ENCODE measurements at places on chromosomes 16 and 17.

DNA sequence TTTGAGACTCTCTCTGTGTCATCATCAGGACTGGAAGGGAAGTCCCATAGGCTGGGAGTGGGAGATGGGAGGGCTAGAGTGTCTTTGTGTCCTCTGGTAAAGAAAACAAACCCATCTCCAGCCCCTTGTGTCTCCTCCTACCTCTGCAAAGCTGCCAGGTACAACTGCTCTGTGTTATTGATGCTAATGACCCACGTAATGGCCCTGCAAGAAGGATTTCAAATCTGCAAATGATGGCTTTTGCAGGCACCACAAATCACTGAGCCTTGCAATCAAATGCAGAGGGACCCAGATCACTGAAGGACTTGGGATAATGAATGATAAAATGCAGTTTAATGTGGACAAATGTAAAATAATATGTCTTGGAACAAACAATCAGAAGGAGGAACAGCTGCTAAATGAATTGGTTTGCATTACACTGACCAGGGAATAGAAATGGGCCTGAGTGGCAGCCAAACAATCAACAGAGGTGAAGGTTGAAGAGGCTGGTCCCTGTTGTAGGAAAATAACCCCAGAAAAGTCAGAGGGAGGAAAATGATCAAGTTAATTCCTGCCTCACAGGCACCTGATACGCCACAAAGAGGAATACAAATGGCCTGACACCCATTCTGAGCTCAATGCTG, 425.1 kb downstream of the UTP18 start:
- no peak for DNase-seq

GRCh38 chr17:80055597-80055996, 19.2 kb downstream of the CCDC40 start:
- no peak for DNase-seq

DNA sequence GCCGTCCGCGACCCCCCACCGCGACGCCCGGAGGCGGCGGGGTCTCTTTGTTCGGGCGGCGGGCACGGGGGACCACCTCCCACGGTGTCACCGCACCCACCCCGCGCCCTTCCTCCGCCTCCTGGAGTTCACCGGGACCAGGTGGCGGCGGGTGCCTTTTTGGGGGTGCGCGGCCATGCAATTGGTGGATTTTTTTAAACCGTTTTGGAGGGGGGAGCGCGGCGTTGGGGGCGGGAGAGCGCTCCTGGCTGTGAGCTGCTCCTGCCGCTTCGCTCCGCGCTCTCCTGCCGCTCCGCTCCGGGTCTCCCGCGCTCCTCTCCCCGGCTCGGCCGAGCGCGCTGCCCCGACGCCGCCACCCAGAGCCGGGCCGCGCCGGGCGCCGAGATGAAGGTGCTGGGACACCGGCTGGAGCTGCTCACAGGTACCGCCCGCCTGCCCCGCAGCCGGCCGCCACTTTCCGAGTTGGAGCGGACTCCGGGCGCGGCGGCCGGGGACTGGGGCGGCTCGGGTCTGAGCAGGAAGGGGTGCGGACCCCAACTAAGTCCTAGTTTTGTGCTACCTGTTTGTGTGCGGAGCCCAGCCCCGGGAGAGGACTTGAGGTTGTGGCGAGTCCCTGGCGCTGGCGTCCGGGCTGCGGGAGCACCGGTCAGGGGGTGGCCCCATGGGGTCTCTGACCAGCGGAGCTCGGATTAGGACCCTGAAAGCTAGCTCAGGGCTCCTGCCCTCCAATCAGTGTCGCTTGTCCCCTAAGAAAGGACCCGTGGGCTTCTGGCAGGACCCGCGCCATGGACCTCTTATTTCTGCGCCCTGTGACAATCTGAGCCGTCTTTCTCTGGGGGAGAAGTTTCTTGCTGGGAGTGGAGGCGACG, 35.7 kb upstream of the NDRG4 start:
- peak; percentile 21 for DNase-seq

DNA sequence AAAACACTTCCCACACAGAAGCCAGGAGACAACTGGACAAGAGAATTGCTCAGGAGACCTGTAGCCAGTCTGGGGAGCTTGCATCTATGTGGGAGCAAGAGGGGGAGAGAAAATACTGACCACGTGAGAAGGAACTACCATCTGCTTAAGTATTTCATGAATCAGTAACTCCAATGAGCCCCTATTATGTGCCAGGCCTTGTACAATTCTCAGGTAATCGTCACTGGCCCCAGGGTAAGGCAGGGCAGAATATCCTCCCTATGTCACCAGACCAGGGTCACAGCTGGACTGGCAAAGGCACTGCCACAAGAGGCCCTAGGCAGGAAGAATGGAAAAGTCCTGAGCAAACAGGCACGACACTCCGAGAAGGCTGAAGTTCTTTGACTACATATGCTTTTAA, 25.9 kb downstream of the USP7 start:
- no peak for DNase-seq

- no peak for DNase-seq
Observed at GRCh38 chr17:57733085-57733484, 12.0 kb downstream of the CCDC182 start.

DNA sequence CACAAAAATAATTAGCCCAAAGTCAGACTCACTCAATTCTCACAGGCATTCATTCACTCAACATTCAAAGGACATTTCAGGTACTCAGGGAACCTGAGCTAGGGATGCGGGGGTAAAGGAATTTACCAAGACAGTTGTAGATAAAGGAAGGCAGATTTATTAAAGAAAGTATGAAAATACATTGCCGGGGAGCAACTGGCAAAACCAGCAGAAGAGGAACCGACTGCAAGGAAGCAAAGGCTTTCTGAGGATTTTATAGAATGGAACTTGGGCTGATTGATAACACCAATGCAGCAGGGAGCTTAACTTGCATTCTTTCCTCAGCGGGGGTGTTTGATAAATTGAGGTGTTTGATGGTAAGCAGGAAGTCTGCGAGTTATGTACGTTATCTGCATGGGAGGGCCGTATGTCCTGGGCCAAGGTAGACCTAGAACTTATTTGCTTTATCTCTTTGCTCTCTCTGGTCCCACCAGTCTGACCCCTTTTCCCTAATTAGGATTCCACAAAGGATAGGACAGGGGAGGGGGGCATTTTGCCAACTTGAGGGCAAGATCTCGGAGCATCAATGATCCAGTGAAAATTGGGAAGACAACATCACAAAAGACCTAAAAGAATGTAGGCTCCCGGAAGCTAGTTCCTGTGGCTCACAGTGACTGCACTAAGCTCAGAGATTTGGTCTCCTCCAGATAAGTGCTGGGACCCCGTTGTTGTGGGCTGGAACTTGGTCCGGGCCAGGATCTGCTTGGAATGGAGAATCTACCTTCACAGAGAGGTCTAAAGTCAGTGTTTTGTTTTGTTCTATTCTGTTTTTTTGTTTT, 5.8 kb upstream of the MT3 start:
- no peak for DNase-seq

- DNase-seq: no peak
Observed at GRCh38 chr16:22284637-22285036, 12.6 kb upstream of the POLR3E start.

GRCh38 chr17:80099291-80100034, 1.9 kb upstream of the GAA start:
- no peak for DNase-seq

DNA sequence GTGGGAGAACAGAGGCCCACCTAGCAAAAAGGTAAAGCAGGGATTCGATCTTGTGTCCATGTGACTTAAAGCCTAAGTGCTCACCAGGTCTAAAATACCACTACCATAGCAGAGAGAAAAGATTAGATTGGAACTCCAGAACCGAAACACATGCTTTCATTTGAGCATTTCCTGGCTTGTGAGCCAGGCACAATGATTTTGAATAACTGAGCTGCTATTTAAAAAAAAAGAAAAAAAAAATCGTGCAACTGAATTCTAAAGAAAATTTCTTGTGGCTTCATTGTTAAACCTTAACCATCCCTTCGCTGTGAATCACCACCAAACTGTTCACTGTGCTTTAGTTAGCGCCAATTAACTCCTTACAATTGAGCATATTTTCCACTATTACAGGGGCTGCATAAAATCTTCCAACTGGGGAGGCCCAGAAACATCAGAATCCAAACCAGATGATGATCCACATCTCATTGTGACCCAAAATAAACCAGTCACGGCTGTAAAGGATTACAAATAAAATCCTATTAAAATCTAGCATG, 366.4 kb upstream of the ERCC4 start:
- no peak for DNase-seq

DNA sequence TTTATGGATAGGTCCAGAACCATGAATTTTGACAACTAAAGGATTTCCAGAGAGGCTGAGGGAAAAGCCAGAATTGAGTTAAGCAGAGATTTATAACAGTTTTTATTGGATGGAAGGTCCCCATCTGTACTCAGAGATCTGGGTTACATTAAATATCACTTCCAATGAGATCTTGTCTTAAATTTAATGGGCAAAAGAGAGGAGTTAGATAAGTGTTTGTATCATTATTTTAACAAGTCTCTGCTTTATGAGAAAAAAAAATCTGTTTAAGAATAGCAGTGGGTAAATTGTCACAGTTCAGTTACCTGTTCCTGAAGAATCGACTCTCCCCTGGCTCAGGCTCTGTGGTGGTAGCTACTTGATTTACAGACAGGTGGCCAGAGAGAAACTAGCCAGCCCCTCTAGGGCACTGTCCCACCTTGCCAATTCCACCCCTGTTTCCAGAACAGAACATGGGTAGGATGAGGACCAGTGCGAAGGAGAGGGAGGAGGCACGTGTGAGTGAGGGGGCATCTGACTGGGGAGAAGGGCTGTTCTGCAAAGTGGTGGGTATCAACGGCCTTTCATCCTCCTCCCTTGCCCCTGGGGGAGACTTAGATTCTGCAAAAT, 22.1 kb upstream of the CRHR1 start:
- DNase-seq: no peak

GRCh38 chr17:47009759-47010594, 30.9 kb upstream of the RPRML start:
- DNase-seq: no peak

DNA sequence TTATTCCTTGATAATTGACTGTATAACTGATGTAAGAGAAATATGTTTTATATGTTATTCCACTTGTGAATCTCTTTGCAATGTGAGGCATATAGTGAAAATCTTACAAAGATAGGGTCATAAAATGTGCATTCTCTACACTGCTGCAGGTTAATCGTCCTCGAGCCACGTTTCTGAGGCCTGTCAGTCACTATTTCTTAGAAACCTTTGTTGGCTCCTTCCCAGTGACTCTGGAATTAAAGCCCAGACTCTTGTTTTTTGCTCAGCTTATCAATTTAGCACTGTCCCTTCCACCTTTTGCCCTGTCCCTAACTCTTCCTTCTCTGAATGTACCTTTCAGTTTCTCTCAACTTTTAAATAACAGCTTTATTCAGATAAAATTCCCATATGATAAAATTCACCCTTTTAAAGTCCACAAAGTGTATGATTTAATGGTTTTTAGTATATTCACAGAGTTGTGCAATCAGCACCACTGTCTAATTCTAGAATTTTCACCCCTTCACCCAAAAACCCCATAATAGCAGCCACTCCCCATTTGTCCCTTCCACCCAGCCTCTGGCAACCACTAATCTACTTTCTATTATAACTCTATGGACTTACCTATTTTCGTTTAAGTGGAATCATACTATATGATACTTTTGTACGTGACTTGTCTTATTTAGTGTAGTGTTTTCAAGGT, 8.6 kb downstream of the TNRC6A start:
- no peak for DNase-seq

- no peak for DNase-seq
Observed at GRCh38 chr17:77440560-77440981, 299.8 kb downstream of the SEC14L1 start.

DNA sequence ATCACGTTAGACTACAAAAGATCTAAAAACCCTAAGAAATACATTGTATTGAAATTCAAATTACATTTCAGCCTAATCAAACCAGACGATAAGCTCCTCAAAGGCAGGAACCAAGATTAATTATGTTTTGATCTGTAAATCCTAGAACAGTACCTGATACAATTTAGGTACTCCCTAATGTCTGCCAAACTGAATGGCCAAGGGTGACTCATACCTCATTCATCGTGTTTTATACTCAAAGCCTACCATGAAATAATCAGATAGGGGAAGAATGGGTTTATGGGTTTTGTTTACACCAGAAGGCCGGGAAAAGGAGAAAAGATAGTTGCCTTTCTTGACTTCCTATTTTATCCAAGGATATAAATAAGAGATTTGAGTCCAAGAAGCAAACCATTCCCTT, 19.3 kb downstream of the MMD start:
- no peak for DNase-seq

DNA sequence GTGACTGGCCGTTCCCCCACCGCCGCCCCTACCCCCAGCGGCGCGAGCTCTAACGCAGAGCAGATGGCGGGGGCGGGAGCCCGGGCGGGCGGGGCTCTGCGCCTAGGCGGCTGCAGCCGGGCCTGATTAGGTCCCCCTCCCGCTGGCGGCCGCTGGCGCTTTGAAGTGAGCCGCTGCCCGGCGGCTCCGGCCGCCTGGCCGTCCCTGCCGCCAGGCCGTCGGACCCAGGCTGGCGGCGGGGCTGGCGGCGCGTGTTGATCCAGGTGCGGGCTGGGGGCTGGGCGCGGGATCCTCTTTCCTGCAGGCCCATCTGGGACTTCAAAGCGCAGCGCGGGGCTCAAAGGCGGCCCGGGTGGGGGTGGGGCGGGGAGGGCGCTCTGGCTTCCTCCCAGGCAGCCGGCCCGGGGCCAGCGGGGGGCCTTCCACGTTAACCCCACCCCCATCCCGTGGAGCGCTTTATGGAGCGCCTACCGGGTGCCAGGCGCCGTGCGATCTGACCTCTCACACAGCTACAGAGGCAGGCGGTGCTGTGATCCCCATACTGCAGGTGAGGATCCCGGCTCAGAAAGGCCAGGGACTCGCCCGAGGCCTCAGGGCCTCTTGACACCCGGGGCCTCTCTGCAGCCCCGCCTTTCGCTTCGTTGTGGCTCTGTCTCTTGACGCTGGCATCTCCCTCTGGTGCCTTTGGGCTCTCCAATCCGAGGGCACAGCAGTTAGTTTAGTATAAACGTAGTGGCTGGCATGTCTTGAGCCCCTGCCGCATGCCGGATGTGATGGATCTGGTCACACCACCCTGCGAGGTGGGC, 80.0 kb upstream of the NKD1 start:
- no peak for DNase-seq

GRCh38 chr16:17817260-17817659, 346.5 kb upstream of the XYLT1 start:
- DNase-seq: no peak

DNA sequence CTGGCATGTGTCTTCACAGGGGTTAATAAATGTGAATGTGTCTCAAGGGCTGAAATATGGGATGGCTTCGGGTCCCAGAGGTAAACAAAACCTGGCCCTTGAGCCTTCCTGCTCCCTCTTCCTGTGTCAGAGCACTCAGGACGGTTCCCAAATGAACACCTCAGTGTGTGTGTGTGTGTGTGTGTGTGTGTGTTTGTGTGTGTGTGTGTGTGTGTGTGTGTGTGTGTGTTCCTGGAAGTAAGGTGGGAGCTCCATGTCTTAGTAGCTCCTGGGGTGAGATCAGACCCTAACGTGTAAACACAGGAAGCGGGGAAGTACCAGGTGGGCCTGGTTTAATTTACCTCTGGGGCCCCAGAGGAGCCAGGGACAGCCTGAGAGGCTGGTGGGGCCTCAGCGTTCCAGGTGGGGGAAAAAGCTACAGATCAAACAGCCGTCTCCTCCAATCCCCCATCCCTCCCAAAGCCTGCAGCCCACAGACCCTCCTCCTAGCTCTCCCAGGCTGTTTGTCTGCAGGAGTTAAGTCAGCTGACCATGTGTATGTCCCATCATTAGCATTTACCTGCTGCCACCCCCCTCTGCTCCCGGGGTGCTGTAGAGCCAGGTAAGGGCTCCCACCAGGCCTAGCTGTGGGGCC, 6.1 kb downstream of the KIF19 start:
- no peak for DNase-seq

GRCh38 chr17:4872786-4873185, 26.6 kb upstream of the C17orf107 start:
- no peak for DNase-seq

GRCh38 chr16:11665071-11665491, 3.2 kb upstream of the SNN start:
- peak; percentile 39 for DNase-seq

All from stimulated activated CD4-positive, alpha-beta T cell treated with anti-CD3 and anti-CD28 coated beads, Interleukin-4, amount 100 ng/mL, for 4 hours (primary cell).